ENCODE measurements at places on chromosomes 7 and 10. TPM values are rescaled to one million over a fixed set of nuclear protein-coding genes. Genes with fewer than 3 reads are reported as not detected.

Gene NFE2L3
- 45.2 TPM for total RNA-seq

Gene OR2A1
- not detected for total RNA-seq

Gene ITGA8
- not detected for total RNA-seq

Gene GPR26
- total RNA-seq: not detected

DNA sequence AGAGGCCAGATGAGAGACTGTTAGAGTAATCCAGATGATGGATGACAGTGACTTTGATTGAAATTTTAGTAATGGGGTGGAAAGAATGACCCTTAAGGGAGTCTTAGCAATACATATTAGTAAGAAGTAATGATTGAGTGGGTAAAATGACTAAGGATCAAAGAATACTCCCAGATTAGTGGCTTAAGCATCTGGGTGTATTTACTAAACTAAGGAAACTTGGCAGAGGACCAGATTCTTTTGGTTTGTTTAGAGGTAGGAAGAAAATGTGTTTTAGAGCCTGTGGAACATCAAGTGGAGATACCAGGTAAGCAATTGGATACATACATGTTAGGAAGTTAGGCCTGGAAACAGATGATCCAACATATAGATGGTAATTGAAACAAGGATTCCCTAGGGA is 58.8 kb upstream of the ADRA2A start:
- DNase-seq: peak; percentile 44
- no peaks in the 10 kb centered on the region for H3K27me3 ChIP-seq
- no peaks in the 10 kb centered on the region for H3K4me1 ChIP-seq
- H3K36me3 ChIP-seq: no peaks in the 10 kb centered on the region

DNA sequence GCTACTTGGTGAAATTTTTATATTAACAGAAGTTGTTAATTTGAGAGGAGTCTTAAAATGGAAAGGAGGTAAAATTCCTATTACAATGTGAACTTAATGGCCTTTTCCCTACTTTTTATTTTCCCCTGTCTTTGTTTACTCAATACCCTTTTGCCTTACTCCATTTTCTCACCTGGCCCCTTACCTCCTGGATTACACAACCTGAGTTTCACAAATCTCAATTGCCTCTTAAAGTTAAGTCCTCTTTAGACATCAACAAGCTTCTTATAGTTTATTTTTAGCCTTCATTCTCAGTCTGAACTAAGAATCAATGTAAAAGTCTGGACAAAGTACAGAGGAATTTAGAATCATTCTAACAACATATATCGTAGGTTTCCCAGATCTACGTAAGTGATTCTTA is 247.0 kb downstream of the PCDH15 start:
- no peak overlapping the region for H3K27ac ChIP-seq
- H3K36me3 ChIP-seq: no peaks in the 10 kb centered on the region
- H3K27me3 ChIP-seq: no peaks in the 10 kb centered on the region
- H3K4me1 ChIP-seq: no peaks in the 10 kb centered on the region

DNA sequence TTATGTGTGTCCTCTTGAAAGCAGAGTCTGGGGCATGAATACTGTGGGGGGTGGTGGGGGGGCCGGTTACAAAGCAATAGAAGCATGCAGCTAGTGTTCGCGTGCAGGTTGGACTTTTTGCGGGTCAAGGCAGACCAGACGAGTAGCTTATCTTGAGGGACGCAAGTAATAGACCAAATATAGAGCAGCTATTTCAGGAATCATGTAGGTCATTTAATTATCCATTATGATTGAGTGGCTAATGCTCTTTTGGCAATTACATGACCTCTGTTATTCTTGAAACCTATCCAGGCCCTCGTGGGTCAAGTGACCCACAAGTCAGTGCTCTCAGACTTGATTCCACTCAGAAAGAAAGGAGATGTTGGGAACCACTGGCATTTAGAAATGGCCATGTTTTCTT is 93.0 kb downstream of the BTRC start:
- no peak overlapping the region for H3K4me3 ChIP-seq
- no peaks in the 10 kb centered on the region for H3K27me3 ChIP-seq
- no peak overlapping the region for H3K27ac ChIP-seq
- DNase-seq: no peak

Measured in PC-3 (cell line).